Hindlimb muscle (tissue), 1 donor: ENCODE measurements at places on chromosomes 12 and 14. TPM values are rescaled to one million over a fixed set of nuclear protein-coding genes. Genes with fewer than 3 reads are reported as not detected.

GRCh38 chr12:27548301-27549199, 24.5 kb downstream of the PPFIBP1 start:
- DNase-seq: no peak

DNA sequence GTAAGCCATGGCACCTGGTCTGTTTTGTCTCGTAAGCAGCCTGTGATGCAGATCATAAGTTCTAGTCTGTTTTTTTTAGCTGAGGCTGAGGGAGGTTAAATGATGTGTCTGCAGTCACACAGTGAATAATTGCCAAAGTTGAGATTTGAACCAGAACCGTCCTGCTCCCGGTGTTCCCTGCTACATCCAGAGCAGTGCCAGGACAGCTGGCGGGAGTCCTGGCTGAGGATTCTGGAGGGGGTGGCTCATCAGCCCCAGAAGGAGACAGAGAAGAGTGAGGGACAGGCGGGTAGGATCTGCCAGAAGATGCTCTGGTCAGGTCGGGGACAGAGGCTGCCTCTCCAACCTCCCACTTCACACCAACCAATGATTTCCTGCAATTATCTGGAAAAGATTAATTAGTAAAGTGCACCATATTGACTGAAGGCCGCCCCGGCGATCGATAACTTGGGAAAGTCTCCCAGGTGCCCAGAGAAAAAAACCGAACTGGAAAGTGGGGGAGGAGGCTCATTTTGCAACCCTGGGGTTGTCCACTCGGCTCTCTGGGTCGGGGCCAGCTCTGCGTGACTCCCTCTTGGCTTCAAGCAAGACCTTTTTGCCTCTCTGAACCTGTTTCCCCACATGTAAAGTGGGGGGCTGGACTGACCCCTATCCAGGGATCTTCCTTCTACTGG, 42.1 kb downstream of the MVK start:
- no peak for DNase-seq

DNA sequence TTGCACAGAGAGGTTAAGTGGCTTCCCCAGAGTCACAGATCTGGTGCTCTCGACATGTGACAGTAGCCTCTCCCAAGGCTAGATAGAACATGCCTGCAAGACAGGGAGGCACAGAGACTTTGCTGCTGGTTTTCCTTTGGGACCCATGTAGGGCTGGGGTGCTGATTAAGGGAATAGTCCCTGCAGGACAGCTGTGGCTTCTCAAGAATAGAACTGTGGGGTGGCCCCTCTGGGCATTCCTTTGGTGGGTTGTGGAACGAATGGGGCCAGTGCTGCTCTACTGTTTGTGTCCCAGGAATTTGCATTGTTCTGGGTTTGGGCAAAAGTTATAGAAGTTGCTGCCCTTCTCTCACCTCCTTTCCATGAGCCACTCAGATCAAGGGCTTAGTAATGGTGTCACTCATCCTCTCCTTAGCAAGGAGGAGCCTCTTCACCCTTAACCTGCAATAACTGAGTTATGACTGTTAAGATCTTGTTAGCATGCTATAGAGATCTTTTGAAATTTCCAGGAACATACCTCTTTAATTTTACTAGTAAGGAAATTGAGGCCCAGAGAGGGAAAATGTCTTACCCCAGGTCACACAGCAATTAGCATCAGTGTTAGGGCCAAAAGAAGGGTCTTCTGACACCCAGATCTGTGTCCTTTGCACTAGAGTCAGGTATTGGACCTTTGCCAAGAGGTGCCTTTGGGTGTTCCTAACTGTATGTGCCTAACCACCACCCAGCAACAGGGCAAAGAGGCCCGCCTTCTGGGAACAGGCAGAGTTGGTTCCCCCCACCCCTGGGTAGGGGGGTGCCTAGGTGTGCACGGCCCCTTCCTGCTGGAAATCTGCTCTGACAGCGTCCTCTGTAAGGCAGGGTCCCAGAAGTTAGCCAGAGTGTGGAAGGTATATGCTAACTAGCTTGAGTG, 31.4 kb downstream of the CD9 start:
- DNase-seq: no peak

GRCh38 chr12:95412482-95413311, 61.3 kb upstream of the METAP2 start:
- DNase-seq: no peak

GRCh38 chr14:84323450-84323849, 1206.5 kb upstream of the FLRT2 start:
- DNase-seq: no peak

DNA sequence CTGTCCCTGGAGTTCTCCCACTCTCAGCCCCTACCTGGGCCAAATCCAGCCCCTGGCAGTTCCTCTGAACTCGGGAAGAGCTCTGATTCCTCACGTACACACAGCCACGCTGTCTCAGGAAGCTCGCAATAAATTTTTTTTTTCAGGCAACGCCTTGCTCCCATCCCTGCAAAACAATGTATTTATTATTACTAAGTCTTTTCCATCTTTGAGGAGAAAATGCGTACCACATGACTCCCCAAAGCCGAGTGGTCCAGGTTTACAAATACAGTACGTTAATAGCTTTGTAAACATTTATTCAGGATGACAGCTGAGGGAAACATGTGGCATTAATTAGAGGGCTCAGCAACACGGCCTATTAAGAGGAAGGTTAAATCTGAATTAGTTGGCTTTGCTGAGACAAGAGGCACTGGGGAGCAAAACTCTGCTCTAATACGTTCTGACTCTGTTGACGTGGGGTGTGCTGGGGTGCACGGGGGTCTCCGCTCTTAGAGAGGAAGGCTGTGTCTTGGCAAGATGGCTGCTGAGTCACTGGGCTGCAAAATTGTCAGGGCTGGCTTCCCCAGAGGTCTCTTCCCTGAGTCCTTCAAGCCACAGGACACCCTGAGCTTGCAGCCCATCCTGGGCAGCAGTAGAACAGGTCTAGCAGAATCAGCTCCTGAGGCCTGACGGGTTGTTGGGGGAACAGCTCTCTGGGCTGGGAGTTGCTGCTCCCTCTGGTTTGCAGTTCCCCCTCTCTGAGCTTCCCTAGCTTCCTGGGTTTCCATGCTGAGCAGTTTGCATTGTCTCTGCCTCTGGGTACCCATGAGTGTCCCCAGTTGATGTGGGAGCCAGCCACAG, 185.2 kb upstream of the TBX3 start:
- peak; percentile 54 for DNase-seq

C12orf60 gene
- 0.74 TPM for polyA plus RNA-seq
